Lung (tissue), 17 donors: ENCODE measurements at places on chromosomes 6 and 20. TPM values are rescaled to one million over a fixed set of nuclear protein-coding genes. Genes with fewer than 3 reads are reported as not detected.

DNA sequence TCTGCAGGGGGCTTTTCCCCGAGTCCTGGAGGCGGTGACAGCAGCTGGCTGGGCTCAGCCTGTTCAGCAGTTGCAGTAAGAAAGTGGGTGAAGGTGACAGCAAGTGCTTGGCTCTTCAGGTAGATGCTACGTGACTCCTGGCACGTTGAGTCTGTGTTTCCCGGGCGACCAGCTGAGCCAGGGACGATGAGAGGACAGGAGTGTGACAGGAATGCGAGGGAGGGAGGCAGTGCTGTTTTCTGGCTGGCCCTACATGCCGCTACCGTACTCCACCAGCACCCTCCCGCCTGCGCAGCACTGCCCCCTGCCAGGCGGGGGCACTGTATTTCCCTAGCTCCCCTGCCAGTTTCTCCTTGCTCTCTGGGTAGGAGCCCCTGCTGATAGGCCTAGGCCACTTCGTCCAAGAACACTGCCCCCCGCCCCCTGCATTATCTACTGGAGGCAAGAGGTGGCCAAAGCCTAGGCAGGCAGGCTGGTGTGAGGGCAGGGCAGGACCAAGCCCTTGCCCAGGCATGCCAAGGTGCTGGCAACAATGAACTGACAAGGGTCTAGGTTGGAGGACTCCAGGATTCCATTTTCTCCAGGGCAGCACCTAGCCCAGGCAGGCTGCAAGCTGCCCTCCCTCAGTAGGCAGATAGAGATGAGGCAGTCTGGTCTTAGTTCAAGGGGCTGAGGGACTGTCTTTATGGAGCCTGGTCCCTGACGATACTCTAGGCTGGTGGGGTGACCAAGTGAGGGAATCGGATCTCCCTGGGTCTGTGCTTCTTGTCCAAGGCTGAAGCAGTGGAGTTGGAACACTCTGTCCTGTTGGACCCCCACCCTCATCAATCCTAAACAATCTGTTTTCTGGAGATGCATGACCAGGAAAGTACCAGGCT lies 19.2 kb downstream of the MRPS18A start:
- no peak overlapping the region for H3K4me3 ChIP-seq
- peaks cover 21% of the 10 kb centered on the region for H3K36me3 ChIP-seq
- peaks cover 5% of the 10 kb centered on the region for H3K4me1 ChIP-seq
- H3K27me3 ChIP-seq, result no peaks in the 10 kb centered on the region
- peak; percentile 82 for DNase-seq
- peak overlapping the region; percentile 29 for H3K27ac ChIP-seq

DNA sequence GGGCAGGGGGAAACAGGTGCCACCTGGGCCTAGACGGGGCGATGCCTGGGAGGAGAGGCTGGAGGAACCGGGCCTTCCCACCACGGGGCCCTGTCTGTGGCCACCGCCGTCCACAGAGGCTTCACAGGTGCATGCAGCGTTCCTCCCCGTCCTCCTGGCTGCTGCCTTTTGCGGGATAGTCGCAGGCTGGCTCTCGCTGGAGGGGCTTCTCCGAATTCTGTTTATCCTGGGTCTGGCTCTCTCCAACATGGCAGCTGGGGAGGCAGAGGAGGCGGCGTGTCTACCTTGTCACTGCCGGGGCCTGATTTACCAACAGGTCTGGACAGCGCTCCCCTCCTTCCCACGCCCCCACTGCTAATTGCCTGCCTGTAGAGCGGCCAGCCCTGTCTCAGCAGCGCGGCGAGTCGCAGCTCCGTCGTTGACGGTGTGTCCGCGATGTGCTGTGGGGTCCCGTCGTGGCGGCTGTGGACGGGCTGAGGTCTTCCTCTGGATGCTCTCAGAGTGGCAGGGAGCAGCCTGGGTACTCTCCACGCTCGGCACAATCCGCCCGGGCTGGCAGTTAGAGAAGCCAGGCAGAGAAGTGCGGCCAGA lies 262.9 kb downstream of the TAF4 start:
- peaks cover 7% of the 10 kb centered on the region for H3K27me3 ChIP-seq
- H3K36me3 ChIP-seq, result no peaks in the 10 kb centered on the region
- H3K4me3 ChIP-seq, result no peak overlapping the region

GRCh38 chr6:53520320-53520928 lies 24.5 kb downstream of the GCLC start:
- peaks cover 7% of the 10 kb centered on the region for H3K36me3 ChIP-seq
- DNase-seq, result no peak
- no peak overlapping the region for H3K4me3 ChIP-seq
- H3K27me3 ChIP-seq, result no peaks in the 10 kb centered on the region

DNA sequence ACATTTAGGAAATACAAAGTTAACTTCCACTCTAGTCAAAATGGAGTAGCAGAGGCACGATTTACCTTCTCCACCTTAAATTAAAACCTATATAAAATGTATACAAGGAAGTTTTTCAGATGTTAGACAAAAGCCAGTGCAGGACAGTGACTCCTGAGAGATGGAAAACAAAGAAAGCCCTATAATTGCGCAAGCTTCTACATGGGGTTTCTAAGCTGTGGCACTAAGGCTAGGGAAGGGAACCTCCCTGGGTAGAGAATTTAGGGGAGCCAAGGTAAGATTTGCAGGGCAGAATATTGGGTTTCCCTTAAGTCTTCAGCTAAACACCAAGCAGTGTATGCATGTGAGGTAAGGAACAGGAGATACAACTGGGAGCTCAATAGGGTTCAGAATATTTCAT lies 18.5 kb upstream of the ZC3H12D start:
- no peak for DNase-seq
- H3K4me1 ChIP-seq, result no peaks in the 10 kb centered on the region
- H3K27me3 ChIP-seq, result no peaks in the 10 kb centered on the region
- H3K36me3 ChIP-seq, result peaks cover 6% of the 10 kb centered on the region

- no peak overlapping the region for H3K4me3 ChIP-seq
- peaks cover 10% of the 10 kb centered on the region for H3K27me3 ChIP-seq
- no peak for DNase-seq
These were observed 230.9 kb downstream of the FOXC1 start for GRCh38 chr6:1840491-1841121.

DNA sequence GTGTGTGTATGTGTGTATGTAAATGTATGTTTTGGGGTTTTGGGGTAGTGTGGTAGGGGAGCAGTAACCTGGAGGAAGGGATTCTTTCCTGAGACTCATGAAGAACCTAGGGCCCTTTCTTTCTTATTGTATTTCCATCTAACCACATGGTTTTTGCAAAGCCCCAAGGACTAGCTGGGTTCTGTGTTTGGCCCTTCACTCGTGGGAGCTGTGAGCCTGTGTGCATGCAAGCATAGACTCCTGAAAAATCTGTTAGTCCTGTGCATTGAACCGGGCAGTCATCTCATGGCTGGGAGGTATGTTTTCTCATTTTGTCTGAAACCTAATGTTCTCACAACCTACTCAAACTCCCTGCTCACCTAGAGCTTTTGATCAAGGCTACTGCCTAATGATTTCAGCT lies 219.1 kb downstream of the PHACTR1 start:
- no peaks in the 10 kb centered on the region for H3K4me1 ChIP-seq
- no peak overlapping the region for H3K27ac ChIP-seq
- no peak overlapping the region for H3K4me3 ChIP-seq
- H3K36me3 ChIP-seq, result no peaks in the 10 kb centered on the region
- no peak for DNase-seq
- no peaks in the 10 kb centered on the region for H3K27me3 ChIP-seq

IMPG1 gene
- total RNA-seq, result not detected

MAFB gene
- total RNA-seq, result 17.5 TPM
